Psoas muscle (tissue), 8 donors: ENCODE measurements at places on chromosomes 7 and 10.

GRCh38 chr10:101011517-101012423 lies 12.2 kb downstream of the LZTS2 start:
- peak; percentile 33 for DNase-seq

- DNase-seq = no peak
Observed at GRCh38 chr10:49512121-49512809, 26.7 kb downstream of the ERCC6 start.

DNA sequence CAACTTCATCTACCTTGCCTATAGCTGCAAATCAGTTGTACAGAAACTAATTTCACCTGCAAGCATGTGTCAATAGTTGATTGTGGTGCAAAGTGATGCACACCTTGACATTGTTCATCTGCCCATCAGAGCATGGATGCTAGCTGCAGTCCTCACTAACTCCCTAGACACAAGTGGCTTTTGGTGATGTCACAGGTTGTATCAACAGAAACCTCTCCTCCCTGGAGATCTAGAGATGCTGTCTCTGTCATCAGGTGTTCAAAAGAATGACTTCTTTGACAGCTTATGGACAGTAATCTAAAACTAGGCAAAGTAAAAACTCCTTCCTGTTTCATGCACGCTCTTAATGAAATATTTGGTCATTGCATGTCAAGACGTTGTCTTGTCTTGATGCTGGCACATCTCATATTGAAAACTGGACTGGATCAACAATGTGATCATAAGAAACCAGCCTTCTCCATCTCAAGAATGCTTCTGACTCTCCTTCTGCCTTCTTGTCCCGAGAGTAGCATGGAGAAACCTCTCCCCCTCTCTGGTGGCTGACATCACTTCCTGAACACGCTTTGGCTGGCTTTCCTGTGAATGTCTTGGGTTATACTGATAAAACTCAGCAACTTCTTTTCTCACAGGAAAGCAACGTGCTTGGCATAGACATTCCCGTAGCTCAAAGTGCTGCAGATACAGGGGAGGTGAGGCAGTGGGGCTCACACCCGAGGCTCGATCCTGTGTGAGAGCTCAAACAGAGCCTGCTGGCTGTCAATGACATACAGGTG lies 176.2 kb upstream of the CDCA7L start:
- no peak for DNase-seq

GRCh38 chr7:69603351-69603750 lies 5.1 kb downstream of the AUTS2 start:
- DNase-seq = no peak

DNA sequence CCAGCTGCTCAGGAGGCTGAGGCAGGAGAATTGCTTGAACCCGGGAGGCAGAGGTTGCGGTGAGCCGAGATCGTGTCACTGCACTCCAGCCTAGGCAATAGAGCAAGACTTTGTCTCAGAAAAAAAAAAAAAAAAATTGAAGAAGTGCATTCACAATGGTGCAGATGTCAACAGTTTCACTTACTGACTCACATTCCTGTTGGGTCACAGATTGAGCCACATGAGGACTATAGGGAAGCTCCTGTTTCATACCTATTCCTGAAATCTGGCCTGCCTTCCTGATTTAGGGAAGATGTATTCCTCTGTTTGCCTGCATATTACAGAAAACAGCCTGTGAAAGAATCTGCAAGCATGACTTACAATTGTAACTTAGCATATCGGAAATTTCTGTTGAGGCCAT lies 78.2 kb downstream of the AKR1C4 start:
- no peak for DNase-seq

GRCh38 chr10:126646110-126646509 lies 24.4 kb downstream of the C10orf90 start:
- DNase-seq = no peak

GRCh38 chr10:71419750-71420149 lies 23.0 kb downstream of the CDH23 start:
- no peak for DNase-seq

DNA sequence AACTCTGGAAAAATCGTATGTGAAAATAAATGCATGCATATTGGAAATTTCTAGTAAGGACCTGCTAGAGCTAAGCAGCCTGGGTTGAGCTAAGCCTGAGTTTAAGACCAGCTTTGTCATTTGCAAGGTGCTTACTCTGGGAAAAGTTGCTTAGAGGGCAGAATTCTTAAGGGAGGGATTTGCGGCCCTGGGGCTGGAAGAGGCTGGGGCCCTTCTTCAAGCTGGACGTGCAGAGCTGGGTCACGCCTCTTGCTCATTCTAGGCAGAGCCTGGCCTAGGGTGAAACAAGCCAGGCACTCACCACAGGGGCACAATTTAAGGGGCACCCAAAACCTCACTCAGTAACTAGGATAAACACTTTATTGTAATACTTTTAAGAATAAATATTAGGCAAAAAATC lies 137.2 kb downstream of the ARHGAP22 start:
- no peak for DNase-seq

GRCh38 chr7:144629598-144629997 lies 206.3 kb downstream of the TPK1 start:
- no peak for DNase-seq

GRCh38 chr10:94036766-94037033 lies 43.0 kb downstream of the PLCE1 start:
- DNase-seq = no peak

DNA sequence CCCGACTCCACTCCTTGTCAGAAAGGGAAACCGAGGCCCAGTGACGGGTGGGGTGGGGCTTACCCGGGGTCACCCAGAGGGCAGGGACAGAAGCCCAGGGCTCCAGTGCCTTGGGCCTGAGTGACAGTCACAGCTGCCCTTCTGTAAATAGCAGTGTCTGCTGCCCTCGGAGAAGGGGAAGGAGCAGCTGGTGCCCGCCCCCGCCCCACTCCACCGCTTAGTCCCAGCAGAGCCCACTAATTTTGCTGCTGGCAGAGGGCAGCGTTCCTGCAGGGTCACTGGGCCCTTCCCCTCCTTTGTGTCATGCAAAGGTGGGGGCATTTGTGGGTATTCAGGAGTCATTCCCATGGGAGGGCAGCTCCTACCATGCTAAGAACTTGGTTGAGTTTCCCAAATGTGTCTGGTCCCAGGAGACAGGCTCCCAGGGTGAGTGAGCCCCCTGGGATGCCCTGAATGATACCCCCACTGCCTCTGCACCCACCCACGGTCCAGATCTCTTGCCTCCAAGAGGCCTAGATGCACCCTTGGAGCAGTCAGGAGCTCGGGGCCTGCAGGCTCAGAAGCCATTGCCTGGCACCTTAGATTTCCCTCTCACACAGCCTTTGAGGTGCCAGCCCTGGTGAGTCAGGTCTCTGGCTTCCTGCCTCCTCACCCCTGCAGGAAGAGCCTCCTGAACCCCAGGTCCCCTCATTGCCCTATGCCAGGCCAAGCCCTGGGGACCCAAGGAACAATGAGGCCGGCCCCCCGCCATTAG lies 17.2 kb downstream of the SH2B2 start:
- peak; percentile 80 for DNase-seq

- DNase-seq = peak; percentile 27
Observed at GRCh38 chr7:36062154-36062815, 90.8 kb upstream of the EEPD1 start.

DNA sequence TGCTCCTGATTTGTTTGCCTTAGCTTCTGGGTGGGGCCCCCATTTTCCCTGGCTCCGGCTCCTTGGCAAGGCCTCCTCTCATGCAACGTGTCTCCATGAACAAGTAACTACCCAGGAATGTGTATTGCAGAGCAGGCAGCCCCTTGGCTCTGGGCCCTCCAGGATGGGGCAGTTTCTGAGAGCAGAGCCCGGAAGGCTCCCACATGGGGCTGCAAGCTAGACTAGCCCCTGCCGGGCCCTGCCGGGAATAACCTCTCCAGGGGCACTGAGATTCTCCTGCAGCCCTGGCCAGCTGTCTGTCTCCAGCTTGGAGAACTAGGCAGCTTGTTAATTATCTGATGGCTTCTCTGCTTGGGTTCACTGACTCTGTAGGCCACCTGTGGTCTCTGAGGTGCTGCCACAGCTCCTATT lies 184.0 kb upstream of the INHBA start:
- peak; percentile 83 for DNase-seq

DNA sequence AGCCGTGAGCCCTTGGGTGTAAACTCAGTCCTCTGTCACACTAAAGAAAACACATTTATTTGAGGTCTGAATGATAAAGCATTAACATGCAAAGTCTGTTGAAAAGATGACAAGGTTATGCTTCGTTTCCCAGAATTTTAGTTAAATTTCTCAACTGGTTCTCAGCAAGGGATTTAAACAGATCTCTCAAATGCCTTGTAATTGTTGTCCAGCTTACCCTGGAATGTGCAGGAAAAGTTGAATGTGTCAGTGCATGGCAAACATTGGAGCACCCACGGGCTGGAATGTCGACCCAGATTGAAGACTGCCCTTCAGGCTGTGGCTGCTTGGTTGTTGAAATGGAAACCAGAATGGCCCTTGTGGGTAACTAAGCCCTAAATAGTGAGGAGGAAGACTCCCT lies 191.8 kb downstream of the TRIL start:
- DNase-seq = no peak

DNA sequence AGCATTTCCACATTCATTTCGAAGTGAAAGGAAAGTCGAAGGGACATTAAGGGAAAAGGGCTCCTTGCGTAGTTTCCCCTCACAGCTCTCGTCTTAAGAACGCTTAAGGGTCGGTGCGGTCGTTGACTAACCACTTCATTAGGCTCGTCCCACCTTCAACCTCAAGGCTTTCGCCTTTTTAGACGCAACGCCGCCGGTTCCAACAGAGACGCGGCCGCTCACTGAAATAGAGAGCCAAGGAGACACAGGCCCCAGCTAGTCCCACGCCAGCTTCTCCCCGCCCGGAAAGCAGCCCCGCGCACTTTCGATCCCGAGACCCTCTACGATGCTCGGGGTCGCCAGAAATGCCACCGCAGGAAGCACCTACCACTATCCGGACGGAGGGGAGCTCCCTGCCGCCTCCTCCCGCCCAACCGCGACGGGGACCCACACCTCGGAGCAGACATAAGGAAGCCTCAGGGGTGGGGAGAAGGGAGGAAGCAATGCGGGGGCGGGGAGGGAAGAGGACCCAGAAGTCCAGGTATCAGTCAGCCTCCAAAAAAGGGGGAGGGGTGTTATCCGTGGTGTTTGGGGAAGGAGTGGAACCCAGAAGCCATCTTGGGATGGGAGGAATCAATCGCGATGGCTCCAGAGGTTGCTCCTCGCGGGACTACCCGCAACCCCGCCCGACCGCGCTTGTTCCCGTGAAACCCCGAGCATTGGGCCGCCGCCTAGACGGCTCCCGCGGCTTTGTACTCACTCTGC lies 559 bp downstream of the TRA2A start:
- peak; percentile 31 for DNase-seq

DNA sequence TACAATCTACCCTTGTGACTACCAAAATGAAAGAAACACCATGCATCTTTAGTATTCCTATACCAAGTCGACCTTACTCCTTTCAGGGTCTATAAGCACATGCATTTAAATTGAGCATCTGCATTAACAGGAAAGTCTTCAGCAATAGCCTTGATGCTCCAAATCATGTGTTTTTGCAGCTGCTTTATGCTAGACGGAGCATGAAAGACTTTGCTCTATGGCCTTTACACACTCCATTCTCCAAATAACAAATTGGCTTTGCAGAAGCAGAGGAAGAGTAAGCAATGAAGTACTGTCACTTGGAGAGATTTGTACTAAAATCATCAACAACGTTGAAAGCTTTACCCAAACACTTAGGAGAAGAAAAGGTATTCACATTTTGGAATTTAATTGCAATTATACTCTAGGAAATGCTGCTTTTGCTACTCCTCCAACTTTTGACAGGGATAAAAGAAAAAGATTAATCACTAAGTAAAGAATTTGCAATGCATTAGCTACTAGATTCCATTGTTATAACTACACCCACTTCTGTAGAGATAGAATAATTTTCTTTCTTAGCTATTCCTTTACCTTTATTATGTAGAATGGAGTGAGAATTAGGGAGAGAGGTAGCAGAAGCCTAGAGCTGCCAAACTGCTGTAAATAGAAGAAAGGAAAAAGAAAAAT lies 131.8 kb downstream of the SEMA3E start:
- DNase-seq = no peak

DNA sequence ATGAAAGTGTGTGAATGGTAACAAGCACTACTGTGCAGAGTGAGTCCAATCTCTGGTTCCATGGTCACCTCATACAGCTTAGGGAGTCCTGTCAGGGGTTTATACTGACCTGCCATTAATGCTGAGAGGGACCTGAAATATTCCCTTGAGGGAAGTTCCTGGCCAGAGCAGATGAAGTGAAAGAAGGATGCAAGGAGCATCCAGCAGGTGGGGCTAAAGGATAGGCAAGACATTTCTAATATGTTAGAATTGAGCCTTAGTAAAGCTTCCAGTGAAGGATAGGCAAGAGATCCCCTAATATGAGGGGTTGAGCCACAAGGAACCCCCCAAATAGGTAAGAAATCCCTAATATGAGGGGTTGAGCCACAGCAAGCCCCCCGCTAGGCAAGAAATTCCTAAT lies 25.5 kb upstream of the FAM221A start:
- DNase-seq = no peak

- DNase-seq = no peak
Observed at GRCh38 chr7:49255054-49255453, 330.7 kb downstream of the CDC14C start.

DNA sequence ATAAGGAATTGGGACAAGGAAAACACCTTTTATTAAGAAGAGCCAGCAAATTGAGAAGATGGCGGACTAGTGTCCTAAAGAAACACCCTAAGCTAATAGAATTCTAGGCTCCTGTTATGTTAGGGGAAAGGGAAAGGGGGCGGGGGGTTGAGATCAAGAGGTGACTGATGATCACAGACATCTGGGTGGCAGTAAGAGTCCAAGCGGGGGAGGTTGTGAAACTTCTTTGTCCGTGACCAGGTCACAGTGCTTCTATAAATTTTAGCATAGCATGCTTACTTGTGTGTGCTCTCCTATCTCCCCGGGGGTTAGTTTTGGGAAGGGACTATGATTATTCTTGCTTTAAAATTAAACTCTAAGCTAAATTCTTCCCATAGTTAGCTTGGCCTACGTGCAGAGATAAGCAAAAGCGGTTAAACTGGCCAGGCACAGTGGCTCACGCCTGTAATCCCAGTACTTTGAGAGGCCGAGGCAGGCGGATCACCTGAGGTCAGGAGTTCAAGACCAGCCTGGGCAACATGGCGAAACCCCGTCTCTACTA lies 262.1 kb downstream of the SKIDA1 start:
- no peak for DNase-seq

DNA sequence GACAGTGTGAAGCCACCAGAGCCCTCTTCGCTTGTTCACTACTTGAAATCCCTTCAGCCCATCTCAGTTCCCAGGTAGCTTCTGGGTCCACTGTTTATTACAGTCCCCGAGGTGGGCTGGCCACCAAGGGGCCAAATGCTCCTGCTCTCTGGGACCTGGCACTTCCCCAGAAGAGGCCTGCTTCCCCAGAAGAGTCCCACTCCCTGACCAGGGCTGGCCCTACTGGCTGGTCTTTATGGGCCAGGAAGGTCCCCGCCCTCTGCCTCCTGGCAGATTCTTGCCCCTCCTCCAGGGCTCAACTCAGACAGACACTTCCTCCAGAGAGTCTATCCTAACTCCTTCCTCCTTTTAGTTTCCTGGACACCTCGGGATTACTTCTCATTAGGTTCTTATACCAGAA lies 70.7 kb upstream of the LRRC18 start:
- DNase-seq = no peak
